Putamen (tissue), 1 donor: ENCODE measurements at places on chromosomes 7 and 10.

GRCh38 chr7:80622541-80622940, 15.9 kb upstream of the CD36 start:
- no peak for DNase-seq

DNA sequence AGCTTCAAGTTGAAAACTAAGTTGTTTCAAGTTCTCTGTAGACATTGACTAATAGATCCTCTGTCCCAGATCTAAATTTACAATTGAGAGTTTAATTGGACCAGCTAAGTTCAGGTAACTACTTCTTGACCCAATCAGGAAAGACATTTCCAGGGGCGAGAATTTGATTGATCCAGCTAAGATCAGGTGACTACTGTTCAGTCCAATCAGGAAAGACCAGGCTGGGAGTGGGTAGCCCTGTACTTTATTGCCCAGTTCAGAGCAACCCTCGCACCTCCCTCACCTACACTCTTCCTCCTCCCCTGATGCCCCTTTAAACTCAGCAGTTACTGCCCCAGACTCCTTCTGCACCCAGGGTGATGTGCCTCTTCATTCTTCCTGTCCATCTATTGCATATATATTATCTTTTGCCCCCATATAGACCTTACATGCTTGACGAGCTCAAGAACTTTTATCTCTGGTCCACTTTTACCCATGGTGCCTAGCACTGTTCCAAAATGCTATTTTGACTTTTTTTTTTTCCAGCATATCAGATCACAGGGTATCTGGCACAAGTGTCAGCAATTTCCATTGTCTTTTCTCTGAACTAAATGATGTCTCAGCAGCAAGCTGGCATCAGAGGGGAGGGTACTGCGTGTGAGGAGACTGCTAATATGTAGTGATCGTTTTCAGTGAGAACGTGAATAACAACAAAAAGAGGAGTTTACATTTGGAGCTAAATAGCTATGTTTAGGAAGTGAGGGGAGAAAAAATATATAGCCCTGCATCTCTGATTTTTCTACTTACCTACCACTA, 169.4 kb downstream of the KIAA1217 start:
- DNase-seq: no peak

GRCh38 chr7:96995406-96996110, 9.8 kb upstream of the DLX6 start:
- no peak for DNase-seq

GRCh38 chr7:46663025-46663424, 742.0 kb upstream of the IGFBP3 start:
- no peak for DNase-seq

DNA sequence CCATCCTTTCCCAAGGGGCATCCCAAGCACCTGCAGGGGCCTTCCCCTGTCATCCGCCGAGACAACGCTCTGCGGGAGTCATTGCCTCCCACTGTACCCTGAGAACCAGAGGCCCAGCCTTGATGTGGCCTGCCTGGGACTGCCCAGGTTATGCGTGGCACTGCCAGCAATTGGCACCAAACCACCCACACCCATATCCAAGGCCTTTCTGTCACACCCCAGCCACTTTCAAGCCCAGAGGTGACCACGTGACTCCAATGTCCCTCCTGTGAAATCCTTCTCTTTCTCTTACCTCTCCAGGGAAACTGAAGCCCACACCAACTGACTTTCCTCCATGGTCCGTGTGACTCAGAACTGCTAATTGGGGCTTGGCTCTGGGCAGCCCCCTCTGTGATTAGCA, 123.9 kb downstream of the C10orf105 start:
- no peak for DNase-seq
